NCI-H1092 (cell line): ENCODE measurements at places on chromosomes 3 and 15.

DNA sequence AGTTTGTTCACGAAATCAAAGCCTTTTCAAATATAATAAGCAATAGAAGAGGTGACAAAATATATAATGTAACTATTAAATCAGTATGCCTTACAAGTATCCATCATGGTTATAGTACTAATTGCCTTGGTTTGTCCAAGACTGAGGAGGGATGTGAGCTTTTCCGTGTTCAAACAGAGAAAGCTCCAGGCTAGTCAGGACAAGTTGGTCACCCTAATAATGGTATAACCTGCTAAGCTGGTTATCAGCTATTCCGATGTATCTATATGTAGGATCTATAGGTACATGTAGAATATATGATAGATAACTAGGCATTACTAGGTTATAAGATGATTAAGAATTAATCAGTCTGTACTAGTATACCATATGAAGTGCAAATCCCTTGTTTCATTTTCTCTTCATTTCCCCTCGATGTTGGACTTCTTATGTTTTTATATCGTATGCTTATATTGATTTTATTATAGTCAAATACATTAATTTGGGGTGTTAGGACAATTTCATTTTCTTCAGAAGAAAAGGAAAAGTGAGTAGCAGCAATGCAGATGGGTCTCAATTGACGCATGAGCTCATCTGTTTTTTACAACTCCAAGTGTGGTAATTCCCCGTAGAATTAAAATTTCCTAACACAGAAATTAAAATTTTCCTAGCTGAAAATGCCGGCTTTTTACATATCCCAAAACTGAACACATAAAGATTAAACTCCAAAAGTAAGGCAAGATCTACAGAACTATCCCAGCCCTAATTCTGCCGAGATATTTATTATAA, 419.1 kb downstream of the TIGIT start:
- no peak for DNase-seq

- no peak for DNase-seq
These were observed 34.0 kb downstream of the KLHL25 start for GRCh38 chr15:85760531-85761371.

DNA sequence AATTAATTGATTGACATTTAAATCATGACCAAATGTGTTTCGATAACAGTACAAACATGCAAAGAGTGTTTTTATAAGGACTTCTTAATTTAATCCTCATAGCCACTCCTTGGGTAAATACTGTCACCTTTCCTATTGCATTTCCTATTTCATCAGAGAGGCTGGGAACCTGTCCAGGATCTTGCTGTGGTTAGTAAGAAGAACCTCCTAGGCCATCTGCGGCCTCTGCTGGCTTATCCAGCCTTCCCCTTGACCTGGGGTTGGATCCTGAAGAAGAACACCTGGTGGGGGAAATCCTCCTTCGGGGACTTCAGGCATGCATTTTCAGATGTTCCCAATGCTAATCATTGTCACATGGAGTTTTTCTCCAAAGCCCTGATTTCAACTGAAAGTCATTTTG, 25.5 kb downstream of the GLDN start:
- no peak for DNase-seq

GRCh38 chr3:108062051-108062450, 28.8 kb downstream of the CD47 start:
- DNase-seq = no peak

DNA sequence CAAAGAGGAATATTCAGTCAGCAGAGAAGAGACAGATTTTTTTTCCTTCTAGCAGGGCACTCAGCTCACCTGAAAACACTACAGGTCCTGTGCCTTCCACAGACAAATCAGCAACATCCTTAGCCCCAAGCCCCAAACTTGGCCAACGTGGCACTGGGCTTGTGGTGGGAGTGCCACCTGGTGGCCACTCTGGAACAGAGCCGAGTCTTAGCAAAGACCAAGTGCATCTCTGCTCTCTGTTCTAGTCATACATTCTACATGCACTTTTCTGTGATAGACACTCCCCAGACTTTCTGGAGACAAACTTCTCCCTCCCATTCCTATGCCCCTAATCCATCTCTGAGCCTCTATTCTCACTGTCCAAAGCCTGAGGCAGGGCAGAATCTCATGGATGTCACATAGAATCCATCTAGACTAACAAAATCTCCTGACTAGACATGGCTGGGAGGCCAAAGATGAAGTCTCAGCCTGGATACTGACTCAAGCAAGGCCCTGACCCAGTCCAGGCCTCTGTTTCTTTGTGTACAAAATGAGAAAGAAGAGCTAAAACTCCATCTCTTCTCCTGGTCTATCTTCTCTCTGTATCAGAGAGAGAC, 5.1 kb upstream of the SEMA7A start:
- peak; percentile 28 for DNase-seq

GRCh38 chr3:130442284-130442683, 74.7 kb upstream of the COL6A6 start:
- no peak for DNase-seq

- no peak for DNase-seq
These were observed 612.9 kb upstream of the TBL1XR1 start for GRCh38 chr3:177810162-177810623.

GRCh38 chr15:96367311-96368200, 37.1 kb downstream of the NR2F2 start:
- DNase-seq = no peak

DNA sequence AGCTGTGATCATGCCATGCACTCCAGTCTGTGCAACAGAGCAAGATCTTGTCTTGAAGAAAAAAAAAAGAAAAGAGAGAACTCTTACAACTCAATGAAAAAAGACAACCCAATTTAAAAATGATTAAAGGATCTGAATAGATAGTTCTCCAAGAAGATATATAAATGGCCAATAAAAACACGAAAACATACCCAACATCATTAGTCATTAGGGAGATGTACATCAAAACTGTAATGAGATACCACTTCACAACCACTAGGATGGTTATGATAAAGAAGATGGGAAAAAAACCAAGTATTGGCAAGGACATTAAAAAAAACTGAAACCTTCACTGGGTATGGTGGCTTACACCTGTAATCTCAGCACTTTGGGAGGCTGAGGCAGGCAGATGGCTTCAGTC, 2.4 kb upstream of the PRKCI start:
- no peak for DNase-seq

DNA sequence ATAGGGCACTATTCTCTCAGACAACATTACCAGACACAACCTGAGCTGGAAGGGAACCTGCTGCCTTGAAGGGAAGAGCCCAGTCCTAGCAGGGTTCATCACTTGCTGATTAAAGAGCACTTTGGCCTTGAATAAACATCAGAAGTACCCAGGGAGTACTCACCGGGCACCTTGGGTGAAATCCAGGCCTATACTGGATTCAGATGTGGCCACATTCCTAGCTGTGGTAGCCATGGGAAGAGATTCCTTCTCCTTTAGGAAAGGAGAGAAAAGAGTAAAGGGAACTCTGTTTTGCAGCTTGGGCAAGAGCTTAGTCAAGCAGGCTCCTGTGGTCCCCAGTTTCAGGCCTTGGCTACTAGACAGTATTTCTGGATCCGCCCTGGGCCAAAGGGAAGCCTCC, 195.0 kb downstream of the SPATA16 start:
- DNase-seq = no peak

DNA sequence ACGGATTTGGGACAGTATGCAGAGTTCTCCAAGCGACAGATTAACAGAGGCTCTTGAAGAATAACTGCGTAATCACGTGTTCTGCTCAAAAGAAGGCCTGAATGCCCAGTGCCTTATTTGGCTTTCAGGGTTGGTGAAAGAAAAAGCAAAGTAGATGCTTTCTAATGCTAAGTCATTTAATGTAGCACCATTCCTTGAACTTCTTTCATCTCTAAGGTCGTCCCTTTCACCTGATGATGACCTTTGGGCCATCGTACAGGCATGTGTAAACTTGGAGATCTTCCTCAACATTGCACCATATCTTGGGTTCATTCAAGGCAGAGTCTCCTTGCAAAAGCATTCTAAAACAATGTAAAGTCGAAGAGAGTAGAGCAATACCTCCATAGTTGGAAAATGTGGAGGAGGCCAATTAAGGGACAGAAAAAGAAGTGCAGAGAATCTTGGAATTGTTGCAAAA, 48.9 kb downstream of the TMEM44 start:
- no peak for DNase-seq
